ENCODE measurements at places on chromosomes 2 and 18.
A peak's percentile ranks its signal among the peaks of the same experiment; 100 is the strongest.

DNA sequence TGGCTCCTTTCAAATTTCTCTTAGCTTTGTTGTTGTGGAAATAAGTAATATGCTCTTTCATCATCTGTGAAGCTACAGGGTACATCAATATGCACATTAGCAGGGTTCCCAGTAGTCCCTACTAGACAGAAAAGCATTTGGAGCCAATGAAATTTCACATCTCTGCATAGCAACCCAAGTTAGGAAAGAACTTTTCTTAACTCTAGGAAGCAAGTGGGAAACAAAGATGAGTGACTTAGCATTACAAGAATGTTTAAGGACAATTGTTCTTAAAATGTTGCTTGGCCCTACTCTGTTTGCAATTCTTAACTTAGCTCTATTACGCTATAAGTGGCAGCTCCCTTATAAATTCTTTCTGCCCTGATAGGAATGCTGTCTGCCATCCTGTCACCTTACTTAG is 39.6 kb downstream of the ZEB2 start:
- DNase-seq: no peak

GRCh38 chr18:815353-815752 is 3.3 kb upstream of the YES1 start:
- no peak for DNase-seq

DNA sequence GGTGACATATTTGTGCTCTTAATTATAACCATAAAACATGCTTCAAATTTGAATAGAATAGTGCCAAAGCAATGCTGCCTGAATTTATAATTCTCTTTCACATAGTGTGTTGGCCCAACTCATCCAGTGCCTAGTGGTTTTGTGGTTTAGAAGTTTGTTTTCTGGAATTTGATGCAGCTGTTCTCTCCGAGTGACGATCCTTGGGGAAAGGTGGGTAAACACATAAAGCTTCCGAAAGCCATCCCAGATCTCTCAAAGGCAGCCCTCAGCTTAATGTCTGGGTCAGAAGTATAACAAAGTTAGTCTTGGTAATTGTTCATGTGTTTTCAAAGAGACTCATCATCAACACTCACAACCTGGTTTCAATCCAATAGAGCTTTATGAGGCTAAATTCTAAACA is 235.6 kb upstream of the CDH2 start:
- peak; percentile 57 for DNase-seq

GRCh38 chr2:128305555-128306080 is 13.1 kb downstream of the HS6ST1 start:
- DNase-seq: no peak

- no peak for DNase-seq
Observed at GRCh38 chr18:57798713-57799373, 4.3 kb downstream of the ATP8B1 start.

DNA sequence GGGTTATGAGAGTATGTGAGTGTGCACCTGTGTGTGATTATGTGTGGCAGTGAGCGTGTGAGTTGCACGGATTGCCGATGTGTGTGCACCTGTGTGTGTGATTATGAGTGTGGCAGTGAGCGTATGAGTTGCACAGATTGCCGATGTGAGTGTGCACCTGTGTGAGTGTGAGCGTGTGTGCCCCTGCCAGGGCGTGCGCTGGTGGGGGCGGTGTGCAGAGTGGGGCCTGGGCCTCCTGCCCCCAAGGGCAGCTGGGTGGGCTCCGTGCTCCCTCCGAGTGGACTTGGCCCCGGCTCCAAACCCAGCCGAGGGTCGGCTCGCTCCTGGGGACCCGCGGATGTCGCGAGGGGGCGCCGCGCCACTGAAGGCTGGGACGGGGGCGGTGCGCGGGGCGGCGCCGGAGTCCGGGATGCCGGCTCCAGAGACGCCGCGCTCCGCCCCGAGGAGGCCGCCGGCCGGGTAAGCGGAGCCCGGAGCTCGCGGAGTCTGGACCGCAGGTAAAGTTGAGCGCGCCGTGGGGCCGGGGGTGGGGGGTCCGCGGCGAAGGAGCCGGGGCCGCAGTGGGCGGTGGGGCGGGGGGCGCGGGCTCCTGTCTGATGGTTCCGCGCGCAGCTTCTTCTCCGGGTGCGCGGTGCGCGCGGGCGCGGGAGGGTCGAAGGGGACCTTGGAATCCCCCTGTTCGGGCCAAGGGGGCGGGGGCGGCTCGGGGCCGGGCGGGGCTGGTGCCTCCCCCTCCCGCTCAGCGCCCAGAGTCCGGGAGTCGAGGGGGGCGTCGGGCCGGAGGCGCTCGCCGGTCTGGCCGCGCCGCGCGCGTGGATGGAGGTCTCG is at the start of gene KCNG2:
KCNG2 (plus strand) TSS at position 421 of the 828 bp plus-strand sequence. CDS start 65,730 bp downstream, outside the sequence.
- DNase-seq: no peak

GRCh38 chr2:236917164-236917563 is 168.5 kb upstream of the COPS8 start:
- no peak for DNase-seq

DNA sequence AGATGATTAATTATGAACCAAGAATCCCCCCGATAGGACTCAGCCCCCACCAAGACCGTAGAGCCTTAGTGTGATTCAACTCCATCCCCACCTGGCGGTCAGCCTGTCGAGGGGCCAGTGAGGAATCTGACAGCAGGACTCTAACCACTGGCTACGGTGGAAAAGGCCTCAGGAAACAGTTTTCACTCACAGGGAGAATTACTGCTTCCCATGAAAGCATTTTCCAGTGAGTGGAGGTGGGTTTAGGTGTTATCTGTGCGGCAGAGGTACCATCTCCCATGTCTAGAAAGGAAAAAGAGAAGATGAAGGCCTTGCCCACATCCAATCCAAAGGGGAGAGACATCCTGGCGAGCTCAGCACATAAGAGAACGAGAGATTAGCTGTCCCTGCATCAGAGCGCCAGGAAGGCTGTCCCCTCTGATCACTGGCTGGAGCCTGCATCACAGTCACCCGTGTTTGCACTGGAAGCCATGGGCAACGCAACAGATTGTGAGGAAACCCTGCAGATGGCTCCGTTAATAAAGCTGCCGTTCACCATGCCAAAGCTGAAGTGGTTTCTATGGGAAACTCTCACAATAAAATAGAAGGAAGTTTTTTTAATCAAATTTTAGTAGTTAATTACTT is 22.3 kb downstream of the COX7A2L start:
- no peak for DNase-seq

DNA sequence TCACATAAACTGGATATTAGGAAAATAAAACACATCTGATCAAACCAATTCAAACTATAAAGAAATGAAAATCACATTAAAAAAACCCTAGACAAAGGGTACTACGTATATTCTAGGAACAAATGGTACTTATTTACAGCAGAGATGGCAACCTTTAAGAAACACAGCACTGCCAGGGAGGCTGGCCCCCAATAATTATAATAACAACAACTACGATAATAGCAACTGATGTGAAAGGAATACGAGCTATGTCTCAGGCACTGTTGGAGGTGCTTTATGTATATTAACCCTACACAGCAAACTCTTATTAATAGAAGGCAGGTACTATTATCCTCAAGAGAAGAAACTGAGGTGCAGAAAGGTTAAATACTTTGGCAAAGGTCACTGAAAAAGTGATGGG is 193.9 kb downstream of the NBAS start:
- no peak for DNase-seq

- no peak for DNase-seq
Observed at GRCh38 chr2:216350214-216350791, 22.0 kb downstream of the MARCHF4 start.
